ENCODE measurements at places on chromosomes 1 and 21.
A peak's percentile ranks its signal among the peaks of the same experiment; 100 is the strongest.

GRCh38 chr1:67766141-67766978 lies 66.9 kb downstream of the GNG12 start:
- peak; percentile 53 for DNase-seq

GRCh38 chr1:116265931-116266863 lies 106.8 kb upstream of the ATP1A1 start:
- DNase-seq = no peak

DNA sequence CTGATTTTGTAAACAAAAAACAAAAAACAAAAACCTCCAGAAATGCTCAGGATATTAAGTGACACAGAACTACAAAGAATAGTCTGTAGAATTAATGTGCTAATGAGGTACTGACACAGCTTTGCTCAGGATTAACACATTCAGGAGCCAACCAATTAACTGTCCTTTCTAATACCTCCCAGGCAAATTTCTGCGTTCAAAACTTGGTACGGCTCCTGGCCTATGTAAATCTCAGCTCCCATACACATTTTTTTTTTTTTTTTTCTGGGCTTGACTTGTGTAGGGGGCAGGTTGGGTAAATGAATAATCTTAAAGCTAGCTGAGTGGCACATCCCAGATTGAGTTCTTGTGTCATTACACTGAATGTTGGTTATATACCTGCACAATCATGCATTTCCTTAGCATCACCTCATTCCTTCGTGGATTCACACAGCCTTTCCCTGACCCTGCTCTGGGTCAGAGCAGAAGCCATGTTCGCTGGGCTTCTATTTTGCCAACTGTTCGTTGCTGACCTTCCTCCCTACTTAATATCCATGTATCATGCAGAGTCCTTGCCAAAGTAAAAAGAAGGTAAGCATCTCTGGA lies 12.6 kb upstream of the IER5 start:
- no peak for DNase-seq

GRCh38 chr1:100657876-100658715 lies 61.4 kb upstream of the VCAM1 start:
- no peak for DNase-seq

DNA sequence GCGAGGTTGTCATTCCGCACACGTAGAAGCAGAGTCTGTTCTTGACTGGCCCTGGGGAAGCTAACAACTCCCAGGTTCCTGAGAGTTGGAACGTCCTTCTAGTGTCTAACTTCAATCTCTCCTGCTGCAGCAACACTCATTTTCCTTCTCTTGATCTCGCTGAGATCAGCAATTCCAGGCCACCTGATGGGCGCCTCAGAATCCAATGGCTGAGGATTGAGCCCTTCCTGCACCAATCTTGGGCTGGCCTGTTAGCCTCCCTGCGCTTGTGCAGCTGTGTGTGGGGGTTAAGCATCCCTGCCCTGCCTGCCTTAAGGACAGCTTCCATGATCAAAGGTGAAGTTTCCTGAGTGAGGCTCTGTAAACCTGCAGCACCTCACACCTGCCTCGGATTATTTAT lies 87.9 kb downstream of the SYT2 start:
- no peak for DNase-seq

DNA sequence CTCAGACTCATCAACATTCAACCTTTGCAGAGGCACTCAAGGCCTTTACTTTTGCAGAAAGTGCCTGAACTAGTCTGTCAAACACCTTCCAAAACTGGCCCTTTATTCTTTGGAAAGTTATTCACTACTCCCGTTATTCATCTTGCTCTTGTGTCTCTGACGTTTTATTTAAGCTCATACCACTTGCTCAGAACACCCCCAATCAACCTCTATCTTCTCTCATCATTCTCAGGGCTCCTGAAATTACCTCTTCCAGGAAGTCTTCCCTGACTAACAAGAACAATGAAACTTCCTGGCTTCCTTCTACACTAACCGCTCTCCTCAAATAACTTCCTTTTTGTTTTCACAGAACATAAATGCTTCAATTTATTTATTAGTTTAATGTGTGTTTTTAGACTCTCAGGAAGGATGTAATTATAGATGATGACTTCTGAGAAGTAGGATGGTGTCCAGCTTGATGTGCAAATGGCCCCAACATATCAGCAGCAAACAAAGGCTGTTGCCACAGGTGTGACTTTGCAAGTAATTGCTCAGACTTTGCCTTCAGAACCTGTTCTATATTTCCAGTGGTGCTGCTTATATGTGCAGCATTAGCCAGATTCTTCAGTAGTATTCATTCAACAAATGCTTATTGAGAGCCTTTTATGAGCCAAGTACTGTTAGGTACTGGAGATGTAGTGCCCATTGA lies 22.8 kb upstream of the BATF3 start:
- DNase-seq = no peak

GRCh38 chr1:76408303-76408702 lies 333.8 kb downstream of the ST6GALNAC3 start:
- no peak for DNase-seq

DNA sequence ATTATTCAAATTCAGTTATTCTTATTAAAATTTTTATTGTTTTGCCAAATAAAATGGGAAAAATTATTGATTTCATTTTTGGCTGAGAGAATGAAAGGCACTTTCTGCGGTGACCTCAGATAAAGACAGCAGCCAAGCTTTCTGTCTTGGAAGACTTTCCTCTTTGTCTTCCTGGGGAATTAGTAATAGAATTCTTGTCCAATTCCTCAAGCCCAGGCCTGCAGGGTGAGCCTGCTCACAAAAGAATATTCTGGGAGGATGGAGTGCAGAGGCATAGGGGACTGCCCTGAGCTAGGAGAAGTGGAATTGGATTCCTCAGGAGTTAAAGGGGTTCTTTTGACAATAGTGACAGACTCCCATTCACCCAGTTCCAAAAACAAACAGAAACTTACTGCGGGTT lies 614.5 kb upstream of the ADGRL2 start:
- no peak for DNase-seq

- no peak for DNase-seq
Observed at GRCh38 chr1:39938856-39939255, 16.1 kb upstream of the MFSD2A start.

- no peak for DNase-seq
Observed at GRCh38 chr1:98439471-98439870, 222.1 kb upstream of the SNX7 start.

DNA sequence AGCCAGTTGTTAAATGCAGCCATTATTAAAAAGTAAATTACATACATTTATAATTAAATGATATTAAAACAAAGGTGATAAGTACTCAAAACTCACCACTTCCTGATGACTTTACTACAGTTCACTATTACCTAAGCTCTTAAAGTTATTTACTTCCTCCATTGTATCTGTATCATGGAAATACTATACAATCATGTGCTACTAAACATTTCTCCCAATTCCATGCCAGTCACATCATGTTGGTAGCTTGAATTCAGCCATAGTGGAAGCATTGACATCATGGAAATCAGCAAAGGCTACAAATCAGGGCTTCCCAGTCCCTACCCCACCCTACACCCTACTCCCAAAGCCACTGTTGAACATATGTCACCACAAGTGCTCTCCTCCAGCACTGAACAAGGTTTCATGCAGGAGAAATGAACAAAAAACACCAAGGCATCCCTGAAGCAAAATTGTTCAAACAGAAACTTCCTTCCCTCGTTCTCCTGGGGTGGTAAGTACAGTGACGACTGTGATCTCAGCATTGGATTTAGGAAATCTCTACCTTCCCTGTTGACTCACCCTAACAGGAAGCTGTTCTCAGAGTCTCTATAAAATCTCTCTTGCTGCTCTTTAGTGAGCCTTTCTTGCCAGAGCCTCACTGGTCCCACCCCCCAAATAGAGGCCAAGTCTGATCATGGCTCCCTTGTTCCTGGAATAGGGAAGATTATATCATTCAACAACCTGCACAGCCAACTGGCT lies 12.7 kb downstream of the VSIG8 start:
- no peak for DNase-seq

DNA sequence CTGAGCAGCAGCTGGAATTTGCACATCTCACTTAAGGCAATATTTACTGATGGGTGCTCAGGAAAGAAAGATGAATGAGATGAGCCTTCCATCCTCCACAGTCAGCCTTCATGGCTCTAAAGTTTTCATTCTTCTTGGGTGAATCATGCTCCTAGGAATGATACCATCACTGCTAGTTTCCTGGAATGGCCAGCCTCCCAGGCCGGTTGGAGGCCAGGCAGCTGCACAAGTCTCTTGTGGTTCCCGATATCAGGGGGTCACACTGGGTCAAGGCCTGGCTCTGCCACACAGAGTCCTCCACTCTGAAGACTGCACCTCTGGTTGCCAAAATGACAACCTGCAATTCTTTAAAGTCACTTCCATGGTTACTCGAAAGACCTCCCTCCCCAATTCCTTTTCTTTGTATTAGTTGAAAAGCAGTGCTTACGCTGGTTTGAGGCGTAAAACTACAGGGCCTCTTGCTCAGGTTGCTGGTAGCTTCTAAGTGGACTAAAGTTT lies 46.2 kb upstream of the PALMD start:
- no peak for DNase-seq

GRCh38 chr1:174022080-174022975 lies at the start of gene RC3H1:
Gene RC3H1, minus strand, starts transcription at chr1:174022357. Its CDS starts 29,372 bp downstream, at chr1:173992985.
- DNase-seq = peak; percentile 90

- no peak for DNase-seq
Observed at GRCh38 chr1:104856091-104856490, 1106.4 kb downstream of the AMY1C start.

DNA sequence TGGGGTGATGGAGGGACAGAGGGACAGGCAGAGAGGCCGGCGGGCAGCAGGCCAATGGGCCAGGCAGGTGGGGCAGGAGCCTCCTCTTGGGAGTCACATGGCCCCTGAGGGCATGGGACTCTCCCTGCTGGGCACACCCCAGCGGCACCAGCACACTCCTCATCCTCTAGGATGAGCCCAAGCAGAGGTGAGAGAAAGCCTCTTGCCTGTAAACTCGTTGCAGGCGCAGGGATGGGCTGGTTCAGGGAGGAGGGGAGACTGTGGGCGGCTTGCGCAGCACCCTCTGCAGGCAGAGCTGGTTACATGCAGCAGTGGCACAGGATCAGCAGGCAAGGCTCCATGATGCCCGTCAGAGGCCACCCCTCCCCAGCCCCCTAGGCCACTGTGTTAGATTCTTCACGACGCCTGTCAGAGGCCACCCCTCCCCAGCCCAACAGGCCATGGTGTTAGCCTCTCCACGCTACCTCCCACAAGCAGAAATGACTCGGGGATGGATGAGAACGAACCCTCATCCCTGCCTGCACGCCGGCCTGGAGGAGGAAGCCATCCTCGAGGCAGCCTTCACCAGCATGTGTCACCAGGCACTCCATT lies 209.7 kb upstream of the VAMP3 start:
- DNase-seq = no peak

GRCh38 chr1:161497961-161498360 lies 7.3 kb upstream of the FCGR2A start:
- DNase-seq = no peak

DNA sequence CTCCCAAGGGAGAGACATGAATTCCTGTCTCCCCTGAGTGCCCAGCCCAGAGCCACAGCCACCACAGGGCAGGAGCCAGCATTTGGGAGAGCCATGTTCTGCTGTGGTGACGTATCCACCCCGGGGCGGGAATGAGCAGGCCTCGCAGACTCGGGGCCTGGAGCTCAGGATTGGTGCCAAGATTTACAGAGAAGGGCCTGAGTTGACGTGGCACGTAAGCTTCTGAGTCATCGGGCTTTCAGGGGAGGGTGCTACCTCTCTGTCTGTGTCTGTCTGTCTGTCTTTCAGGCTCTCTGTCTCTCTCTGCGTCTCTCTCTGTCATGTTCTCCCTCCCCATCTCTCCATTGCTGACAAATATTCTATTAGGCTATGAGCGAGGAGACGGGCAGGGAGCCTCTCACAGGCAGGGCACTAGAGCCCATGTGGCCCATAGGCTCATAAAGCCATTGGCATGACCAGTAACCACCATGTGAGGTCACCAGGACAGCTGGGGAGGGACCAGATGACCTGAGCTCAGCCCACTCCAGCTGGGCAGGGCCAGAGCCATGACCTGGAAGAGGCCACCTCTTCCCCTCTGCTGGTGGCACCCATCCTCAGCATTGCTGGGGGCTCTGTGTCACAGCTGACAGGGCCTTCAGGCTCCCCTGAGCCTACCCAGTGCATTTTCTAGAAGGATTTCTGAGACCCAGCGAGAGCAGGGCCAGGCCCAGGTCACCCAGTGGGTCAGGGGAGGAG lies 300.0 kb upstream of the VAMP3 start:
- peak; percentile 61 for DNase-seq

- DNase-seq = no peak
Observed at GRCh38 chr1:71572038-71572437, 491.2 kb upstream of the ZRANB2 start.

GRCh38 chr21:31500071-31500470 lies 156.0 kb upstream of the TIAM1 start:
- peak; percentile 16 for DNase-seq

- DNase-seq = no peak
Observed at GRCh38 chr1:30962609-30963508, 54.3 kb upstream of the SDC3 start.

DNA sequence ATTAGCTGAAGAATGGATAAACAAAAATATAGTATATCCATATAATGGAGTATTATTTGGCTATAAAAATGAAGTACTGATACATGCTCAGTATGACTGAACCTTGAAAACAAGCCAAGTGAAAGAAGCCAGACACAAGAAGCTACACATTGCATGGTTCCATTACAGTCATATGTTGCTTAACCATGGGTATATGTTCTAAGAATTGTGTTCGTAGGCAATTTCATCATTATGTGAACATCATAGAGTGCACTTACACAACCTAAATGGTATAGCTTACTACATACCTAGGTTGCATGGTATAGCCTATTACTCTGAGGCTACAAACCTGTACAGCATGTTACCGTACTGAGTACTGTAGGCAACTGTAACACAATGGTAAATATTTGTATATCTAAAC lies 28.6 kb upstream of the FCAMR start:
- no peak for DNase-seq

DNA sequence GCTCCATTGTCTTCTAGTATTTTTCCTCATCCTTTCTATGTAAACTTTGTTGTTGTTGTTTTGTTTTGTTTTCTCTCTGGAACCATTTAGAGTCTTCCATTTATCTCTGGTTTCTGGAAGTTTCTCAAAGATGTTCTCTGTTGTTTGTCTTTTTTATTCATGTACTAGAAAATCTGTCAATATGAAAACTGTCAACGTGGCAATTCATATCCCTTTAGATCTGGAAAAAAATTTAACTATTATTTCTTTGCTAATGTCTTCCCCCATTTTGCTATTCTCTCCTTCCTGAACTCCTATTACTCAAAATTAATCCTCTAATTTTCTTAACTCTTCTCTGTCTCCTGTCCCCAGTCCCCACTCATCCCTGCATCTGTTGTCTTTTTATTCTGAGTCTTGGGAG lies 55.9 kb upstream of the LRRN2 start:
- DNase-seq = no peak

Measured in NCI-H446 (cell line).